Ascending aorta (tissue), 2 donors: ENCODE measurements at places on chromosomes 4 and X. TPM values are rescaled to one million over a fixed set of nuclear protein-coding genes. Genes with fewer than 3 reads are reported as not detected.

DNA sequence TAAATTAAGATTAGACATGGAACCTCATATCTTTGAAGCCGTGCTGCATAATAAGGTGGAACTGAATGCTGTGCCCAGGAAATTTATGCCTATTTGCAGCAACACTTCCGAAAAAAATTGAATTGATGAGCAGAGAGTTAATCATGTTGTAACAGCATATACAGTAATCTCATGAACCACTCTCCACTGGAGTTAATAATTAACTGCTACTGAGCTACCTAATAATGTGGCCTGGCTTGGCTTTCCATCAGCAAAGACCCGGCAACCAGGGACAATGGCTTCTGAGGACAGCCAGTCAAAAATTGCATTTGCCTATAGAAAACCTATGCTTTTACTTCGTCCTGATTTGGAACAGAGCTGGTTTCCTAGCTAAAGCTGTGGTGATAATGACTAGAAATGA is 63.8 kb upstream of the GATB start:
- H3K4me1 ChIP-seq, result no peaks in the 10 kb centered on the region
- H3K4me3 ChIP-seq, result no peak overlapping the region
- DNase-seq, result no peak

GRCh38 chr4:167221084-167221483 is 13.2 kb downstream of the SPOCK3 start:
- H3K4me1 ChIP-seq, result no peaks in the 10 kb centered on the region
- H3K4me3 ChIP-seq, result no peak overlapping the region
- no peak for DNase-seq
- H3K36me3 ChIP-seq, result no peaks in the 10 kb centered on the region
- H3K27me3 ChIP-seq, result no peaks in the 10 kb centered on the region
- no peak overlapping the region for H3K27ac ChIP-seq

DNA sequence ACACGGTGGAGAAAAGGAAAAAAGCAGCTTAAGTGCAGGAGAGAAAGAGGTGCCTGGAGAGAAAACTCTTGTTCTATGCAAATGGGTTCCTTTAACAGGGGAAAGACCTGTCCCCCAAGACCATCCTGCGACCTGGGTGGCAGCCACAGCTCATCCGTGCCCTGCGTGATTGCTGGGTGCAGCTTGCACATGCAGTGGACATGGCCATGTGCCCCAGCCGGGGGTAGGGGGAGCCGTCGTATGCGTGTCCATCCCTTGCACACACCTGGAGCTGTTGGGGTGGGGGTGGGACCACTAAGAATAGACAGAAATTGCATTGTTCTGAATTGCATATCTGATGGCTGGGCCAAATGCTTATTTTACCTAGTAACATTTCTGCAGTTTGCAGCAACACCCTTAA is 171.9 kb downstream of the GUCY2F start:
- H3K36me3 ChIP-seq, result no peaks in the 10 kb centered on the region
- no peak for DNase-seq

DNA sequence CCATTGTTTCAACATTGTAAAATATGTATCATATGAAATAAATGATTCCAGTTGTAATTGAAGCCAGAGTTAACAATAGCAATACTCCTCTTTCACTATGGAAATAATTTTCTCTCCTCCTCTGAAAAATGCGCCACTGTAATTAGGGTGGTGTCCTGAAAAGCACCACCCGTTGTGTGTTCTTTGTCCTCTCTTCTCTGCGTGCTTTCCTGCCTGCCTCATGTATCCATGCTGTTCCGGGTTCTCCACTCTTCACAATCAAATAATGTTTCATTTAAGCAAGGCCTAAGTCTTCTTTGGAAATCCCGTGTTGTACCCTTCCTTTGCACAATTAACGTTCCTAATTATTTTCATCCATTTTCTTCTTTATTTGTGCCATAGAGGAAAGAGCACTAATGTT is 293.3 kb downstream of the ADGRL3 start:
- H3K27ac ChIP-seq, result no peak overlapping the region
- no peaks in the 10 kb centered on the region for H3K4me1 ChIP-seq
- no peaks in the 10 kb centered on the region for H3K27me3 ChIP-seq

DNA sequence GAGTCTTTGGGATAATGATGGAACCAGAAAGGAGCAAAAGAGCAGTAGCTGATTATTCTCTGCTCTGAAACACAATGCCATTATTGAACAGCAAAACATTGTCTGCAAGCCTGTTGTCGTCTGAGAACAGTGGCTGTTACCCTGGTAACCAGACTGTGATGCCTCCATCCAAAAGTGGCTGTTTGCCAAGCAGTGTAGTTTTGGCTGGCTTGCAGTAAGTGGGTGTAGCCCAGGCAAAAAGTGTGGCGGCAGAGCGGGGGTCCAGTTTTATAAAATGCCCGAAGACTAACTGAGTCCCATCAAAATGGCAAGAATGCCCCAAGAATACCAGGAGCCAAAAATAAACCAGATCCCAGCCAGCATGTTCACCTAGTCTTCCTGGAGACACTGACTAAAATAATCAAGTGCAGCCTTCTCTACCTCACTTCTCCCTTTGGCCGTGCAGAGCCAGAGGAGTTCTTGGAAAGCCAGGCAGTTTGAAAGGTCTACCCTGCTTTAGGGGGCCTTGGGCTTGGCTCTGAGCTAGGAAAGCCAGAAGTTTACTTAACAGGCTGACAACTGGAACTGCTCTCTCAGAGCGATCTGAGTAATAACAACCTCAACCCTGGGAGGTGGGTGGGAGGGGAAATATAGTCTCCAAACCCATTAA is 2.6 kb downstream of the PLP1 start:
- no peaks in the 10 kb centered on the region for H3K27me3 ChIP-seq
- H3K4me1 ChIP-seq, result no peaks in the 10 kb centered on the region
- no peak for DNase-seq
- H3K4me3 ChIP-seq, result no peak overlapping the region
- H3K27ac ChIP-seq, result no peak overlapping the region

DNA sequence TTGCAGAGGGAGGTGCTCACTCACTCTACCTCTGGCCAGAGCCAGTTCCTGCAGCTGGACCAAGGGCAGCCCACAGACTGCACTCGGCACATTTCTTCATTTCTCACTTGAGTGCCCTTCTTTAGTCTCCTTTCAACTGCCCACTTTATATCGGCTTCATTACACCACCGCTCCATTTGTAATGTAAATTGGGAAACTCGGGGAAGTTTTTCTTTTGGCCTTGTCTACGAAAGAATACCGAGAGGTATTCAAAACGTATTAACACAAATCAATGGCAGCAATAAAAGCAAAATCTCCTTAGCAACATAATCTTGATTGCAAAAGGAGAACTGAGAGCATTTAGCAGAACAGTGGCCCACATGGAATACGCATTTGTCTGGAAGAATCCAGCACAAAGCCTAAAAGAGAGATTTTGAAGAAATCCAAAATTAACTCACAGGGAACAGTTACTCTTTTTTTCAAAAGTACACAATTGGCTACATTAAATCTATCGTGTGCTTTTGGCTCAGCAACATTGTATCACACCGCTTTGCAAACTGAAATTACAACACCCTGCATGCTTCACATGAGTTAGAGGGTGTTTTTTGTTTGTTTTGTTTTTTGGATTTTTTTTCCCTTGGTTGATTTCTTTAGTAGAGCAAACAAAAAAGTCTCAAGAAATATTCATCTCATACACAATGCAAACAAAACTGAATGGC is 62.6 kb downstream of the CHIC2 start:
- DNase-seq, result no peak
- no peaks in the 10 kb centered on the region for H3K4me1 ChIP-seq
- H3K27ac ChIP-seq, result no peak overlapping the region
- H3K36me3 ChIP-seq, result peaks cover 9% of the 10 kb centered on the region
- no peak overlapping the region for H3K4me3 ChIP-seq

DNA sequence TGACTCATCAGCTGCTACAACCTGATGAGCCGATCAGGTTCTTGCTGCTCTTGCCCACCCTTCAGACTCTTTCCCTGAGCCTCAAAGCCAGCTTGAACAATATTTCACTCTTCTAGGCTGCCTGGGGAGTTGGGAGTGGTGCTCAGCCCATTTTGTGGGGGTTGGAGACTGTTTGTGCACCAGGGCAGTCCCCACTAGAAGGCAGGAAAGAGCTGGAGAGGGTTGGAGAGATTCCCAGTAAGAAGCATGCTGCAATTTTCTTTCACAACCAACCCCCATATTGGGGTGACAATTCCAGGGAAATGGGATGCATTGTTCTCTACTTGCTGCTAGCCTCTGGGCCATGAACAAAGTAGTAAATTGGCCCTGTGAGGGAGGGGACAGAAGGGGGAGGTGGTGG is 44.1 kb downstream of the SLC16A2 start:
- H3K4me1 ChIP-seq, result no peaks in the 10 kb centered on the region
- H3K27me3 ChIP-seq, result no peaks in the 10 kb centered on the region
- H3K27ac ChIP-seq, result no peak overlapping the region
- no peaks in the 10 kb centered on the region for H3K36me3 ChIP-seq
- DNase-seq, result no peak

DNA sequence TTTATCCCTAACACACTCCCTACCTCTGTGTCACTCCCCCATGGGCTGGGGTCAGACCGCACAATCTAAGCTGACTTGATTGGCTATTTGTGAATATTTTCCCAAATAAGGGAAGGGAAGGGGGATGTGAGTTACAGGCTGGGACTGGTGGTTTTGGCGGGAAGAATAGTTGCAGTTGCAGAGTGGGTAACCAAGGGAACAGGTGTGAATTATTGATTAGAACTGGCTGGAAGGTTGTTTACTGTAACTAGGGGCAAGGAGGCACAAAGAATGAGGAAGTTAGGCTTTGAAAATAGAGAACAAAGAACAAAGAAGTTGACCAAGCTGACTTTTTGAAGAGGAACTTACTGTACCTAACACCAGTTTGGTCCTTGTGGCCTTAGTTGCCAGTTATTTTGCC is 88.0 kb upstream of the XAGE2 start:
- H3K27ac ChIP-seq, result no peak overlapping the region
- DNase-seq, result no peak
- no peak overlapping the region for H3K4me3 ChIP-seq
- H3K4me1 ChIP-seq, result no peaks in the 10 kb centered on the region
- H3K36me3 ChIP-seq, result no peaks in the 10 kb centered on the region
- H3K27me3 ChIP-seq, result peaks cover 4% of the 10 kb centered on the region

- H3K4me3 ChIP-seq, result no peak overlapping the region
- no peaks in the 10 kb centered on the region for H3K4me1 ChIP-seq
- H3K36me3 ChIP-seq, result no peaks in the 10 kb centered on the region
- no peak for DNase-seq
- no peaks in the 10 kb centered on the region for H3K27me3 ChIP-seq
Observed at GRCh38 chr4:174856926-174857800, 28.1 kb upstream of the GLRA3 start.

- no peaks in the 10 kb centered on the region for H3K27me3 ChIP-seq
- H3K4me3 ChIP-seq, result no peak overlapping the region
- no peaks in the 10 kb centered on the region for H3K36me3 ChIP-seq
- DNase-seq, result no peak
- H3K4me1 ChIP-seq, result no peaks in the 10 kb centered on the region
- H3K27ac ChIP-seq, result no peak overlapping the region
Observed at GRCh38 chrX:123172869-123173268, 11.2 kb upstream of the GRIA3 start.

DNA sequence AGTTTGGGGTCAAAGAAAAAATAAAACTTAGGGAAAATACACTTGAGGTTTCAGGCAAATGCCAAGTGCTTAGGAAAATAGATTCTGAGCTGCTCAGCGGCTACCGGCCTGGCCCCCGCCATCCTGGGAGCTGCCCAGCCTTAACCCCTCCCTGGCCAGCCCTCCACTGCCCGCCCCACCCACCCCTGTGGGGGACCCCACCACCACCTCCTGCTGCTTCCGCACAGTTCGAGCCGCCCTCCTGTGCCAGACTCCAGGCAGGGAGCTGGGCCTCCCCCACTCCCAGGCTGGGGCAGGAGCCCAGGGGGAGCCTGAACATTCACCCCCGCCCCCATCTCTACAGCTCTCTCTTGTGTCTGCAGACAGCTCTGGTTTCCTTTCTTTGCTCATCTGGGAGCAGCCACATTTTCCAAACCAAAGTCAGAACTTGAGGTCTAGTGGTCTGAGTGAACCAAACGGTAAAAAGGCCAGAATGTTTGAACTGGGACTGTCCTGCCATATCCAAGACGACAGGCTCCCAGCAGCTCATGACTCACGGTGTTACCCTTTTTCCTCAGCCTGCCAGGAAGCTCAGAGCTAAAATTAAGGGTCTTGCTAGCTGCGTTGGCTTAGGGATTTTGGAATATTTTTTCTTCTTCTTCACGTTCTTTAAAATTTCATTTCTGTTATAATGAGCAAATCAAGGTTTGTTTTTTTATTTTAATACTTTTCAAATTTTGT is 4.7 kb upstream of the FGFR3 start:
- no peaks in the 10 kb centered on the region for H3K4me1 ChIP-seq
- no peaks in the 10 kb centered on the region for H3K36me3 ChIP-seq
- H3K4me3 ChIP-seq, result no peak overlapping the region

DNA sequence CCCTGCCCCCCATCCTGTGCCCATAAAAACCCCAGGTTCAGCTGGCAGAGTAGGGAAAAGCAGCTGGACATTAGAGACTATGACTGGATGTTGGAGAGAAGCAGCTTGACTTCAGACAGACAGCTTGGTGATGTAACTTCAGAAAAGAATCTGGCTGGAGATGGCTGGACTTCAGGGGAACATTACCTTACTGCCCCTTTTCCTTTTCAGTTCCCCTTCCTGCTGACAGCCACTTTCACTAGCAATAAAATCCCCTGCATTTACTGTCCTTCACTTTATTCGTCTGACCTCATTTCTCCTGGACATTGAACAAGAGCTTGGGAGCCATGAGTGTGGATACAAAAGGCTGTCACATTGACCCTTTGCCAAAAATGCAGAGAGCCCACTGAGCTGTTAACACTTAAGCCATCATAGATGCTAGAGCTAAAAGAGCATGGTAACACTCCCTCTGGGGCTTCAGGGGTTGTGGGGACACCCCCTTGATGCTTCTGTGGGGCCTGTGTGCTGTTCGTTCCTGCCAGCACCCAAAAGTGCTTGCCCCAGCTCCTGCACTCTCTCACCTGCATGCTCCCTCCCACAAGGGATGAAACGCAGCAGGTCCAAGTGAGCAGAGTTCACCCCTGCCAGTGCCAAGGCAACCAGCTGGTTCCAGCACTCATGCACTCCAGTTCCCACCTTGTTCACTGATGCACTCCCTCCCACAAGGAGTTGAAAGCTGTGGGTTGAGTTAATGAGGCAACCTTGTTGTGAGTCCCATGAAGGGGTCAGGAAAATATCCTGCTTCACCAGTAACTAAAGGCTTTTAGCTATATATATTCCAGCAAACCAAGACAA is 263.8 kb upstream of the NDST3 start:
- no peak for DNase-seq
- no peaks in the 10 kb centered on the region for H3K27me3 ChIP-seq
- no peaks in the 10 kb centered on the region for H3K36me3 ChIP-seq
- H3K4me1 ChIP-seq, result peaks cover 6% of the 10 kb centered on the region
- H3K4me3 ChIP-seq, result no peak overlapping the region

The ARSJ gene
- total RNA-seq, result 14.6 TPM

The PHEX gene
- total RNA-seq, result 0.96 TPM

The ZMYM3 gene
- total RNA-seq, result 12.5 TPM

The ZNF718 gene
- total RNA-seq, result 0.32 TPM

The TLR10 gene
- not detected for total RNA-seq

The PORCN gene
- 6.2 TPM for total RNA-seq

The TRIM75 gene
- total RNA-seq, result not detected

The VGLL1 gene
- not detected for total RNA-seq

The COX7B2 gene
- not detected for total RNA-seq

The SUPT20HL1 gene
- 1.7 TPM for total RNA-seq

The DIPK2B gene
- 76.2 TPM for total RNA-seq

The CLDN24 gene
- total RNA-seq, result not detected

The NLGN4X gene
- total RNA-seq, result 1.4 TPM

The OTUD6A gene
- not detected for total RNA-seq
